ENCODE measurements at places on chromosomes 7 and 10.

DNA sequence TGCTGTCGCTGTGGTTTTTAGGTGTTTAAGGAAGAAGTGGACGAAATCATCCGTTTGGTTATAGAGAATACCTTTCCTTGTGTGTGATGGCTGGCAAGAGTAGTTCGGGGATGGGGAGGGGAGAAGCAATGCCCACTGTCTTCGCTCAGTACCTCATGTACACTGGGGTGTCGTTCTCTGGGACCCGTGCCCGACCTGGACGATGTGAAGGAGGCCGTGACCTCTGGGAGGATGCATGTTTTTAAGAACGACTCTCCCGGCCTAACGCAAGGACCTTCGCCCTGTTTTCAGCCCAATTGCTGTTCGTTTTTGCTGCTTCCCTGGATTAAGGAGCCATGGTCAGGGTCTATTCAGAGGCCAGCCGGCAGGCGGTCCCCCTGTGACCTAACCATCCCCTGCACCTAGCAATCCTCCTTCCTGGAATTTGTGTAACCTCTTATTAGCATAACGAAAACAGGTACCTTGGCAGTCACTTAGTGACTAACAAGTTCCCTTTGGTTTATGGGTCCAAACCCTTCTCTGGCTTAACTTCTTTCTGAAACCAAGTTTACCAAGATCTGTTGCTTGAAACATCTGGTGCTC, 1.3 kb downstream of the NFE2L3 start:
- no peak for DNase-seq

DNA sequence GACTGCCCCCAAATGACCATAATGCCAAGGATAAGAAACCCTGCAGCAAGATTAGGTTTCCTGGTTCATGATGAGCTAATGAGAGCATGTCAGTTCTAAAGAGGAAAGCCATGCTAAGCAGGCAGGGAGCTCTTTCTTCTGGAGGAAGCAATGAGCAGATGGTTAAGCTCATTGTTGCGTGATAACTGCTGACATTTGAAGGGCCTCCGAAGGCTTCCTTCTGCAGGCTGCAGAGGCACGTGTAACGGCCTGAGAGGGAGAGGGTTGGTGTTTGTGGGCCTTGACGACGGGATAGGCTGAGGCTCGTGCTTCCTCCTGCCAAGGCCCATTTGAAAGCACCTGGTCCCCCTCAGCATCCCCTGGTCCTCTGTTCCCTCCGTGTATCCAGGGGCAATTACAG, 63.5 kb upstream of the BTBD16 start:
- DNase-seq: peak; percentile 36

DNA sequence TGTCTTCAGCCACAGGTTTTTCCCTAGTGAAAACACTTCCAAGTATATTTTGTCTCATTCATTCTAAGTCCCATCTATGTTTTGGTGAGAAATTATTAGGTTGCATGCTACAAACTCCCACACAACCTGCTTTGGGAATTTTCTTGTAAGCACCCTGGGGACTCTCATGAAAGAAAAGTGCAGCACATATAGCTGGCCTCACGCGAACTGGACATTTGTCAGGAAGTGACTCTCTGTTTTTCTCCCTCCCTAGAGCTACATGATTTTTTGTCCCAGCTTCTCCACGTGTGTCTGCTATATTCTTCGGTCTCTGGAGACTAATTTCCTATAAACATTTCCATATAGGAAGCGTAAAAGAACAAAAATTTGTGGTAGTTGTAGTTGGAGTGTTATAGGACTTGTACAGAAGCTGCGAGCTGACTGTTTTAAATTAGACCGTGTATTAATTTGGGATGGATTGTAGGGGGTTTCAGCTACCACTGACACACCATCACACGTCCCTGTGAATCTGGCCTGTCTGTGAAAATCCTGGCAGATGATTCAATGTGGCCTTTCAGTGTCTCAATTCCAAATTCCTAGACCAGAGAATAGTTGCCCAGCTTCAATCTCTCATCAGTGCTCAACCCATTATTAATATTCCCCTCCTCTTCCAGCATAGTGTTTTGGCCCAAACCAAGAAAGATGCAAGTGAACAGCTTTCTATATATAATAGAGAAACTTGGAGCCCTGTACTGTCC, 40.2 kb downstream of the ARL4A start:
- no peak for DNase-seq

GRCh38 chr7:33157781-33158180, 28.4 kb downstream of the BBS9 start:
- no peak for DNase-seq

DNA sequence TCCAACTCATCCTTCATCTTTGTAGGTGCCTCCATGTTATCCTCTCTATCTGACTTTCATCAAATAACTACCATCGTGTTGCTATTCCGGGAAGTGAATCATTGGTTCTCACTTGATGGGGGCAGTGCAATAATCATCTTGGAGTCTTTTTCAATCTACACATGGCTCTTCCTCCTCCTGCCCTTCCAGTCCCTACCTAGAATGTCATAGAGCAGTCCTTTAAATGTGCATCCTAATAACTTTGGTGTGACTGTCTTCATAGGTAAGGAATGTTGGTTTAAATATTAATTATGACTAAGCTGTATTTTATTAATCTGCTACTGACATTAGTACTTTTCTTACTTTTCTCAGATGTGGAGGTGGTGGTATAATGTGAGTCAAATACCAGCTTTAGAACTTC, 8.4 kb upstream of the CDK14 start:
- no peak for DNase-seq

DNA sequence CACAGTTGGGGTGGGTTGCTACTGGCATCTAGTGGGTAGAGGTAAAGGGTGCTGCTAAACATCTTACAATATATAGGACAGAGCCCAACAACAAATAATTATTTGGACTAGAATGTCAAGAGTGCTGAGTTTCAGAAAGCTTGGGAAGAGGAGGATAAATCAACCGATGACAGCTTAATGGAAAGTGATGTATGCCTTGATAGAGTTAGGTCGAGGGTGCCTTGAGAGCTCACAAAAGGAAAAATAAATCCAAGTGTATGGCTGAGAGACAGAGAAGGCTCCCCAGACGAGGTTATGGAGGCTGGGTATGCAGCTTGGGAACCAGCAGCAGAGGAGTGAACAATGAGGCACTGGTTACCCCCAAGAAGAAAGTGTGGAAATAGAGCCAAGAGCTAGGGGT, 211.1 kb downstream of the HDAC9 start:
- no peak for DNase-seq

DNA sequence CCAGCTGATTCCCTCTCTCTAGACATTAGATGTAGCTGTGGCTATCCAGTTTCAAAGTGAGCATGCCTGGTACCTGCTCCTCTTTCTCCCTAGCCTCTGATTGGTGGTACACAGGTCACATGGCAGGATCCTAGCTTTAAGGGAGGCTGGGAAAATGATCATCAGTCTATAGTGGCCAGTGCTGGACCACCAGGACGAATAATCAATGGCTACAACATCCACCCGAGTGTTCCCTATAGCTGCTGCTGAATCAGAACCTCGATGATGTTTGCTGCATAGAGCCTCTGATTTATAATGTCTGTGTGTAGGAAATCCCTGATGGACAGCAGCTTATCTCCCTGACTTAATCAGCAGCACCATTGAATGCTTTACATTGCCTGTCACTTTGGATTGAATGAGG, 28.9 kb upstream of the LMTK2 start:
- no peak for DNase-seq

- no peak for DNase-seq
These were observed 208.6 kb downstream of the ADAM12 start for GRCh38 chr10:126179637-126180036.

DNA sequence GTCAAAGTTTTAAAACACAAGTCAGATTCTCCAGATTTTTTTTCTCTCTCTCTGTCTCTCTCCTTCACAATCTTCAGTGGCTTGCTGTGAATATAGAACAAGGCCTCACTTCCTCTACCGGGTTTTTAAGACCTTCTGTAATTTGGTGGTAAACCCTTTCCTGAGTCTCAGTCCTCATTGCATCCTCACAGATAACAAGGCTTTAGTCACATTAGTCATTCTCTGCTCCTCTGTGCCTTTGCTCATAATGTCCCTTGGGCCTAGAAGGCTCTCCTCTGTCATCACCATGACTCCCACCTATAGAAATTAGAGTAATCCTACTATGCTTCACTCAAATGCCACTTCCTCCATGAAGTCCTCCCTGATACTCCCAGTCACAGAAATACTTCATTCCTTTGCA, 172.7 kb upstream of the HPS1 start:
- no peak for DNase-seq

DNA sequence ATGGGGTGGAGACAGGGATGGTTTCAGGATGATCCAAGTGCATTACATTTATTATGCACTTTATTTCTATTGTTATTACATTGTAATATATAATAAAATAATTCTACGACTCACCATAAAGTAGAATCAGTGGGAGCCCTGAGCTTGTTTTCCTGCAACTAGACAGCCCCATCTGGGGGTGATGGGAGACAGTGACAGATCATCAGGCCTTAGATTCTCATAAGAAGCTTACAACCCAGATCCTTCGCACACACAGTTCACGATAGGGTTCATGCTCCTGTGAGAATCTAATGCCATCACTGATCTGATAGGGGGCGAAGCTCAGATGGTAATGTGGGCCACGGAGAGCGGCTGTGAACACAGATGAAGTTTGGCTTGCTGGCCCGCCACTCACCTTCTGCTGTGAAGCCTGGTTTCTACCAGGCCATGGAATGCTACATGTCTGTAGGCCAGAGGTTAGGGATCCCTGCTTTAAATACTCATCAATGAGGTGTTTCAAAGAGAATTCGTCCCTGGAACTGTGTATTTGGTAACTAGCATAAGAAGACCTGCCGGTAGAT, 21.2 kb upstream of the PRKCQ start:
- DNase-seq: no peak

- no peak for DNase-seq
These were observed 336.4 kb downstream of the RNLS start for GRCh38 chr10:88246675-88247074.

Data from AG04450 (cell line).